ENCODE measurements at places on chromosomes 11 and 22.

- DNase-seq: no peak
These were observed 17.0 kb upstream of the FXYD2 start for GRCh38 chr11:117841551-117842031.

- DNase-seq: no peak
These were observed 301.1 kb downstream of the BUD13 start for GRCh38 chr11:116471608-116472256.

- DNase-seq: no peak
These were observed 880.6 kb downstream of the NTM start for GRCh38 chr11:132251061-132251460.

GRCh38 chr11:26017322-26017860 is 314.5 kb upstream of the ANO3 start:
- no peak for DNase-seq

DNA sequence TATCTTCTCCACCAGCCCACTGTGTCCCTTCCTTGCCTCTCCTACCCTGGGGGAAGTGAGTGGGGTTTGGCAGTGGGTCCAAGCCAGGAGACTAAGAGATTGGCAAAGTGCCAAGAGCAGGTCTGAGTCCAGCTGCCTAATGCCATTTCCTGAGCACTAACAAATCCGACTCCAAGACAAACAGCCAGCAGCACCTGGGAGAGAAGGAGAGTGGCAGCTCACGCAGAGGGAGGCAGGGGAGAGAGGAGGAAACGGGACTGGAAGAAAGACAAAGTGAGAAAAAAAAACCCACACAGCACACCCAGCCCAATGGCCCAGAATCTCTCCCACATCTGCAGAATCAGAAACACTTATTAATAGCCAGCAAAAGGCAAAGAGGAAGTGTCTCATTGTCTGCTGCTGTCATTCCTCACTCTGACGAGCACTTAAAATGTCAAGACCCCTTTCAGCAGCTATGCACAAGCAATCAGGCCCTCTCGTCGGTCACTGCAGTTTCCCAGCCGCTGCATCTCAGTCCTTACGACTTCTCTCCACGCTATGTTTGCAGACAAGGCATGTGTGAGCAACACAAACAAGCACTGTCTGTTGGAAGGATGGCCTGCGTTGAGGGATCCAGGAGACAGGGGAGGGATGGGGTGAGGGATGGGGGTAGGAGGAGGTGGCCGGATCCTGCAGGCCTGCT is 558.4 kb upstream of the CADM1 start:
- peak; percentile 26 for DNase-seq

GRCh38 chr22:36156515-36157419 is 3.8 kb downstream of the APOL3 start:
- DNase-seq: peak; percentile 73

- DNase-seq: no peak
These were observed 70.1 kb upstream of the OLFML1 start for GRCh38 chr11:7414973-7415817.

- no peak for DNase-seq
These were observed 191 bp upstream of the DEAF1 start for GRCh38 chr11:695288-695537.

DNA sequence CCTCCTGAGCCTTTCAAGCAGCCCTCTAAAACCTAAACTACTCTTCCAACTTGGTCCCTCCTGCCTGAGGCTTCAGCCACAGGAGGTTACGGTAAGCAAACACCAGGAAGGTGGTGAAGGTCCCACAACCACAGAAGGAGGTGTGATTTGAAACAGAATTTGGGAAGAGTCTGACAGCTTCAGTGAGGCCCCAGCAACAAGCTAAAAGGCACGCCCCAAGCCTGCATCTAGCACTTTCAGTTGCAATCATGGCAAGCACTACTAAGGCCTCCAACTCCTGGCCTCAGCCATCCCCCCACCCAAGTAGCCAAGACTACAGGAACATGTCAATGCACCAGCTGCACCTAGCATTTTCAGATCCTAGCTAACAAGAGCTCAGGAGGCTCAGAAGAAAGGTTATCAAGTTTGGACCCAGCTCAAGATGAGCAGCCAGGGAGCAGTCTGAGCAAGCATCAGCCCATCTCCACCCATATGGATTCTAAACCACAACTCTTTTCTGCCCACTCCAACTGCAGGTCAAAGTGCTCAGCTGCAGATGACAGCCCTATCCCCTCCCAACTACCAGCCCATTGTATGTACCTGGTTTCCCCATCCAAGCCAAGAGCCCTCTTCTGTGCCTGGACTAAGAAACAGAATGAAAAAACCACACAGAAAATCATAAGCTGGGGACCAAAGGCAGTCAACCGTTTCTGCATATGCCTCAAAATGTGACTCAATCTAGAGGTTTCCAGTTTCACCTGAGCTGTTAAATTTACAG is 10.4 kb upstream of the AHNAK start:
- DNase-seq: peak; percentile 94

GRCh38 chr22:42664976-42665831 is 16.0 kb upstream of the CYB5R3 start:
- no peak for DNase-seq

GRCh38 chr11:129896062-129896461 is 684 bp upstream of the NFRKB start:
- DNase-seq: no peak

DNA sequence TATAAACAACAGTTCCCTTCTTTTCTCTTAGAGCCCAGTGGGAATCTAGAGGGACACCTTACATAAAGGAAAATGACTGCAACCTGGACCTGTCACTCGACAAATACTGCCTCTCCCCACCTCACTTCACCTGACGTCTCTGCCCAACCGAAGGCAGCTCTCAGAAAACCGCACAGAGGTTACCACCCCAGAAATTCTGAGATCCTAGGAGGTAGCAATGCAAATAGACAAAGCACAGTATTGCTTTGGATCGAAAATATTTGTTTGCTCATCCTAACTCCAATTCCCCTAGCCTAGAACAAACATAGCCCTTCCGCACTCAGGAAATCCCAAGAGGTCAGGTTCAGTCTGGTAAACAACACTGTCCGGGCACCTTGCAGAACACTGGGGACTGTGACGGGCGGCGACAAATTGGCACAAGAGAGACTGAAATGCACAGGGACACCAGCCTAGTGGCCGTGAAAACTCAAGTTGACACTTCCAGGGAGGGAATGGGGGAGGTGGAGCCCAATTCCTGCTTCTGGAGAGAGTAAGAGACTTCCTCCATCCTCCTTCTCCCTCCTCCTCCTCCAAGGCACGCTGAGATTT is 420 bp upstream of the TRIM44 start:
- peak; percentile 51 for DNase-seq

GRCh38 chr11:76445121-76446084 is 585 bp downstream of the EMSY start:
- peak; percentile 81 for DNase-seq

DNA sequence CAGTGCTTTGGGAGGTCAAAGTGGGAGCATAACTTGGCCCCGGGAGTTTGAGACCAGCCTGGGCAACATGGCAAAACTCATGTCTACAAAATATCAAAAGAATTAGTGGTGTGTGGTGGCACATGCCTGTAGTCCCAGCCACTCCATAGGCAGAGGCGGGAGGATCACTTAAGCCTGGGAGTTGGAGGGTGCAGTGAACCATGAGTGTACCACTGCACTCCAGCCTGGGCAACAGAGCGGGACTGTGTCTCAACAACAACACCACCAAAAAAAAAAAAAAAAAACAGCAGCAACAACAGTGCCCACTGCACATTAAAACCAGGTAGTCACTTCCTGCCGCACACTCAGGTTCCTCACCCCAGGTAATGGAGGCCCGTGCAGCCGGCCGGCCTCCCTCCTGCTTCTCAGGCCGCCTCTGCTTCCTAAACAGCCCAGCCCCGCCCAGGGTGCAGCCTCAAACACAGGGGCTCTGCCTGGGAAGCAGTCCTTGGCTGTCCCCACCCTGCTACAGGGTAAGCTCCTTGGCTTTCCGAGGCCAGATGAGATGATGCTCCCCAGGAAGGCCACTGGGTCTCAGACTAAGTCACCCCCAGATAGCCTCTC is 318.3 kb downstream of the SHANK2 start:
- DNase-seq: no peak

GRCh38 chr11:126305699-126306098 is 1.8 kb downstream of the DCPS start:
- peak; percentile 65 for DNase-seq

- DNase-seq: no peak
These were observed 321.8 kb upstream of the NCAM1 start for GRCh38 chr11:112639469-112639868.

DNA sequence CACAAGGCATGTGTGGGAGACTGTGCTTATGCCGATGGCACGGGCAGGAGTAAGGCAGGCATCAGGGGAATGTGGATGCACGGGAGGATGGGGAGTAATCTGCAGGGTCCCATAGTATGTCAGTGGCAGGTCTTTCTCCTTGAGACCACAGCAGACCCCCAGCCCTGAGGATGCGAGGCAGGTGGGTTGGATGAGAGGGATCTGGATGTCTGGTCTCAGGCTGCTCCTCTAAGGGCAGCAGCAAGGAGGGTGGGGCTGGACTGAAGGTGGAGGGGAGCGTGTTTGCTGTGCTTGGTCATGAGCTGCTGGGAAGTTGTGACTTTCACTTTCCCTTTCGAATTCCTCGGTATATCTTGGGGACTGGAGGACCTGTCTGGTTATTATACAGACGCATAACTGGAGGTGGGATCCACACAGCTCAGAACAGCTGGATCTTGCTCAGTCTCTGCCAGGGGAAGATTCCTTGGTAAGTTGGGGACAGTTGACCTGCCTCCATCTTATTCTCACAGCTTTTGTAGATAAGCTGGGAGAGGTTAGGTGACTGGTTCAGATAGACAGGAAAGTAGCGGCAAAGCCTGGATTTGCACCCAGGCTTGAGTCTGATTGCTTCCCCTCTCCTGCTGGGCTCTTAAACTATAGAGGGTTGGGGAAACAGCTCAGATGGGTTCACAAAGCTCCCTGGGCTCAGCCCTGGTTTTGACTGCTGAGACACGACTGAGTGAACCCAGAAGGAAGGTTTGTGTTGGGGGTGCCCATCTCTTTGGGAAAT is at the start of gene APOL1:
Gene APOL1, plus strand, starts transcription at position 380 of the 769 bp plus-strand sequence. CDS start 1,823 bp downstream, outside the sequence.
- peak; percentile 66 for DNase-seq

DNA sequence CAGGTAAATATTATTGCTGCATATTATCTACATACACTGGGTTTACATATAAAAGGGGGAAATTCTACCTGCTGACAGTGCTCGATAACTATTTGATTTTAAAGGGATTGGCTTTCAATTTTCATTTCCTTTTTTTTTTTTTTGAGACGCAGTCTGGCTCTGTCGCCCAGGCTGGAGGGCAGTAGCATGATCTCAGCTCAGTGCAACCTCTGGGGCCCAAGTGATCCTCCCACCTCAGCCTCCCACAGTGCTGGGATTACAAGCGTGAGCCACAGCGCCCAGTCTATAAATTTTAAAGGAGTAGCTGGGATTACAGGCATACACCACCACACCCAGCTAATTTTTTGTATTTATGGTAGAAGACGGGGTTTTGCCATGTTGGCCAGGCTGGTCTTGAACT is 3.2 kb upstream of the PCF11 start:
- DNase-seq: no peak

- no peak for DNase-seq
These were observed 1.5 kb upstream of the TRABD start for GRCh38 chr22:50184004-50184901.

DNA sequence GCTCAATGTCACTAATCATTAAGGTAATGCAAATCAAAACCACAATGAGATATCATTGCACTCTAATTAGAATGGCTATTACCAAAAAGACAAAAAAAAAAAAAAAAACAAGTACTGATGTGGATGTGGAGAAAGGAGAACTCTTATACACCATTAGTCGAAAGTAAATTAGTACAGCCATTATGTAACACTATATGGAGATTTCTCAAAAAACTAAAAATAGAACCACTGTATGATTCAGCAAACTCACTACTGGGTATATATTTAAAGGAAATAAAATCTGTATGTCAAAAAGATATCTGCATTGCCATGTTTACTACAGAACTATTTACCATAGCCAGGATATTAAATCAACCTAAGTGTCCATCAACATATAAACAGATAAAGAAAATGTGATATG is 265.4 kb upstream of the ARHGAP20 start:
- no peak for DNase-seq

- DNase-seq: no peak
These were observed 531 bp upstream of the MEN1 start for GRCh38 chr11:64810891-64811272.

DNA sequence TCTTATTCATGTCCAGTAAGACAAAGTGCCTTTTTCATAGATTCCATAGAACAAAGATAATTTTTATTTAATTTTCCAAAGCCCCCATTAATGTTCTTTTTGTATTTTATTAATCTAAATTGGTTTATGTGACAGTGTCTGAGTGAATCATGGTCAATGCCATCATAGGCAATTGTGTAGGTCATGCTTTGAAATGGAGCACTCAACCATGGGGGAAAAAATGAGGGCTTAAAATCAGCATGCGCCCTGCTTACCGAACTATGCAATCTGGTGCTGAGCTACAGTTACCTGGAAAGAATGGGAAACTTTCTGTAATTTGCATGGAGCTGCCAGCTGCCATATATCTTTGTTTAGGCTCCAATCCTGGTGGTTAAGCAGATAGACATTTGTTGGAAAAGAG is 28.4 kb upstream of the RAB38 start:
- DNase-seq: no peak

- no peak for DNase-seq
These were observed 23.4 kb upstream of the NECTIN1 start for GRCh38 chr11:119752345-119752871.

DNA sequence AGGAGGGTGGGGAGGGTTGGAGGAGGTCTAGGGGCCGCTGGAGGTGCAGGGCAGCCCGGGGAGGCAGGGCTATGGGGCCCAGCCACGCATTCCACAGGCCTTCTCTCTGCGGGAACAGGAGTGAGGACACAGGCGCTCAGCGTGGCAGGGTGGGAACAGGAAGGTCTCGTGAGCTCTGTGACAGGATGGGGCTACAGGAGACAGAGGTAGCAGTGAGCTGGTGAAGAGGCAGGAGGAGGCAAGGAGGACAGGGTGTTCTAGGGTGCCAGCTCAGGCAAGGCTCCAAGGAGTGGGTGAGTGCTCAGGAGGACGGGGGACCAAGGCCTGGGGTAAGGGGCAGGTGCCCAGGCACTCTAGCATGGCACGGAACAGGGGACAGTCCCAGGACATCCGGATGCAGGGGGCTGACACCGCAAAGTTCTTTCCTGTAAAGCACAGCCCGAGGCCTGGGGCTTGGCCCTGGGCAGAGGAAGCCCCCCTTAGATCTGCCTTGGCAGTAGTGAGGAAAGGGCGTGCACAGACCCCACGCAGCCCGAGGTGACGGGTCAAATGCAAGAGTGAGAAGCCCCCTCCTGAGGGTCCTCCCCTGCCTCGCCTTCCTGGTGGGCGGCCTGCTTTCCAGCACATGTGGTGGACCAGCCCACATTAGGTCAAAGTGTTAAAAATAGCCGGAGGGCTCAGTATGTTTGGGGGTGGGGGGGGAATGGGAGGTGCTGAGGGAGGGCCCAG is 4.7 kb upstream of the NEAT1 start:
- DNase-seq: peak; percentile 83

- no peak for DNase-seq
These were observed 17.7 kb upstream of the TMEM123 start for GRCh38 chr11:102470251-102470650.

DNA sequence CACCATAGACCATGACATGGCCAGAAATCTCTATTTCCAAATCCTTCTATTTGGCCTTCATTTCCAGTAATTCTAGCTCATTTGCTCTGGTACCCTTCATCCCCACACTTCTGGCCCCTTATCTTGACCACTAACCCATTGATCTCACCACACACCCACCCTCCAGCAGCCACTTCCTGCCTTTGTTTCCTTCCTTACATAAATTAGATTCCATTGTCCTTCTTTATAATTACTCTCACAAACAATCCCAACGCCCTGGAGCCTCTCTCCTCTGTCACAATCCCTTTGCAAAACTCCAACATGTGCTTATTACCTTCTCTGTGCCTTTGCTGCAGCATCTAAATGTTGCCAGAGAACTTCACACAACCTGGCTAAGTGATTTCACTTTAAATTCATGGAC is 14.8 kb downstream of the APLNR start:
- DNase-seq: no peak
